Activated T-cell treated with anti-CD3 and anti-CD28 coated beads, Interleukin-2, amount 50 U/mL, for 72 hours (primary cell): ENCODE measurements at places on chromosomes 2 and 18. TPM values are rescaled to one million over a fixed set of nuclear protein-coding genes. Genes with fewer than 3 reads are reported as not detected.

GRCh38 chr18:36195427-36196122, 8.3 kb downstream of the MOCOS start:
- no peak for DNase-seq

- no peak for DNase-seq
These were observed 10.5 kb upstream of the B3GNT7 start for GRCh38 chr2:231384970-231385369.

DNA sequence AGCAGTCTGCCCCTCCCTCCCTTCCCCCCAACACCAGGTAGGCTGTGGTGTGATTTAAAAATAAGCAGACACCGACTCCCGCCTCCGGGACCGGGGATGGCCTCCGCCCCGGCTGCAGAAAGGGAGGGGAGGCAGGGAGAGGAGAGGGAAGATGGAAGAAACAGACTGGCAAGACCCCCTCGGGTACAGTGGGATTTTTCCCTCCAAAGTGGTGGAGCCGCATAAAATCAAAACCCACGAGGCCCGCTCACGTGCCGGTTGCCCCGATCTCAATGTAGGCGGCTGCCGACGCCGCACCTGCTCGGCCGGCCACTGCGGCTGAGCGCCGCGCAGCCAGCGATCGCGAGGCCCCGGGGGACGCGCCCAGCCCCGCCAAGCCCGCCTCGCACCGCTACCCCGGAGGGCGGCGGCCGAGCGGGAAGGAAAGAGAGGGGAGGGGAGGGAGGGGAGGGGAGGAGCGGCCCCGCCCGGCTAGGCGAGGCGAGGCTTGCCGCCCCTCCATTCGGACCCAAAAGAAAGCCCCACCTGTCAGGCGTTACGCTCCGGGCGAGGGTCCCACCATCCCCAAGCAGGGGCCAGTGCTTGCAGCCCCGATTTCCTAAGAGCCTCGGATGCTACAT, 811 bp downstream of the ADD2 start:
- DNase-seq: peak; percentile 38

The AQP12A gene
- not detected for total RNA-seq
